ENCODE measurements at places on chromosomes 12 and 14. TPM values are rescaled to one million over a fixed set of nuclear protein-coding genes. Genes with fewer than 3 reads are reported as not detected.

Gene HAL
- total RNA-seq, result 0.89 TPM

- H3K36me3 ChIP-seq, result no peaks in the 10 kb centered on the region
- no peak overlapping the region for H3K4me3 ChIP-seq
- no peaks in the 10 kb centered on the region for H3K27me3 ChIP-seq
- no peaks in the 10 kb centered on the region for H3K4me1 ChIP-seq
- no peak overlapping the region for H3K27ac ChIP-seq
Measured at GRCh38 chr12:68876461-68876860, 56.5 kb downstream of the CPM start.

GRCh38 chr12:47302111-47302671 lies 222.4 kb upstream of the AMIGO2 start:
- H3K36me3 ChIP-seq, result no peaks in the 10 kb centered on the region
- no peaks in the 10 kb centered on the region for H3K27me3 ChIP-seq
- H3K27ac ChIP-seq, result no peak overlapping the region
- H3K4me1 ChIP-seq, result no peaks in the 10 kb centered on the region

GRCh38 chr12:132685400-132685799 lies 1.7 kb downstream of the POLE start:
- H3K4me3 ChIP-seq, result peak overlapping the region; percentile 4
- no peaks in the 10 kb centered on the region for H3K27me3 ChIP-seq
- peaks cover 25% of the 10 kb centered on the region for H3K4me1 ChIP-seq
- H3K27ac ChIP-seq, result no peak overlapping the region

DNA sequence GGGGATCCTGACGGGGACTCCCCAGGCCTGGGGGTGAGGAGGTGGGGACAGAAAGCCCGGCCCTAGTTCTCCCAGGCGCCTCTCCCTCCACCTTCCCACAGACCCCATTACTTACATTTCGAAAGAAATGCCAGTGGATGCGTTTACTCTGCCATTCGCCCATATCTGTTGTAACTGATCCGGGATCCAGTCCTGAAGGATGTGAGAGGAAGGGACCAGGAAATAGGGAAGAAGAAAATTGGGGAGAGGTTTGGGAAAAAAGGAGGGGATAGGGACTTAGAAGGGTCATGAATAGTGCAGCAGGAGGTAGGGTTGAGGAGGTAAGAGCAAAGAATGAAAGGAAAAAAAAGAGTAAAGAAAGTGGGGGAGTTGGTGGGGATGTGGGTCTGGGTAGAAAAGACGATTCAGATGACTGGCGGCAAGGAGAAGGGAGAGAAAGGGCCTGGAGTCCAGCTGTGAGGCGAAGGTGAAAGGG lies 1.1 kb downstream of the HOXC12 start:
- DNase-seq, result no peak
- H3K36me3 ChIP-seq, result no peaks in the 10 kb centered on the region
- no peak overlapping the region for H3K4me3 ChIP-seq
- peaks cover 94% of the 10 kb centered on the region for H3K27me3 ChIP-seq
- peaks cover 13% of the 10 kb centered on the region for H3K4me1 ChIP-seq

- H3K36me3 ChIP-seq, result no peaks in the 10 kb centered on the region
- H3K4me3 ChIP-seq, result no peak overlapping the region
- peak; percentile 41 for DNase-seq
Measured at GRCh38 chr14:20873370-20874177, 17.6 kb upstream of the RNASE3 start.

Gene PLCZ1
- not detected for total RNA-seq

DNA sequence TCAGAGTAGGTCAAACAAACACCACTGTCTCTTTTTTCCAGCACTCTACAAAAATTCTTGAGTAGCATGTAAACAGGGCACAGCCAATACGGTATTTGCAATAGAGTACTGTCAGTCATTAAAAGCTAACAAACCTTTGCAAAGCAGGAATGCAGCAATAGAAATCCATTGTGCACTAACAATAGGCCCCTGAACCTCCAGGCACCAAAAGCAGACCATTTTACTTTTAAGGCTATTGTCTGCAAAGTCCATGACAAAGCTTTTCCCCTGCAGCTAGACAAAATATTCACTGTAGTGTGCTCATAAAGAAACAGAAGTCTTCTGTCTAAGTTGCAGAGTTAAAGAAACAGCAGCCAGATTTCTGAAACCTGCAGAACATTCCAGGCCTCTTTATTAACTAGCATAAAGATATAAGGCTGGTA lies 191.9 kb downstream of the SOX5 start:
- peaks cover 19% of the 10 kb centered on the region for H3K4me1 ChIP-seq
- DNase-seq, result peak; percentile 81
- H3K4me3 ChIP-seq, result no peak overlapping the region
- peaks cover 4% of the 10 kb centered on the region for H3K36me3 ChIP-seq

DNA sequence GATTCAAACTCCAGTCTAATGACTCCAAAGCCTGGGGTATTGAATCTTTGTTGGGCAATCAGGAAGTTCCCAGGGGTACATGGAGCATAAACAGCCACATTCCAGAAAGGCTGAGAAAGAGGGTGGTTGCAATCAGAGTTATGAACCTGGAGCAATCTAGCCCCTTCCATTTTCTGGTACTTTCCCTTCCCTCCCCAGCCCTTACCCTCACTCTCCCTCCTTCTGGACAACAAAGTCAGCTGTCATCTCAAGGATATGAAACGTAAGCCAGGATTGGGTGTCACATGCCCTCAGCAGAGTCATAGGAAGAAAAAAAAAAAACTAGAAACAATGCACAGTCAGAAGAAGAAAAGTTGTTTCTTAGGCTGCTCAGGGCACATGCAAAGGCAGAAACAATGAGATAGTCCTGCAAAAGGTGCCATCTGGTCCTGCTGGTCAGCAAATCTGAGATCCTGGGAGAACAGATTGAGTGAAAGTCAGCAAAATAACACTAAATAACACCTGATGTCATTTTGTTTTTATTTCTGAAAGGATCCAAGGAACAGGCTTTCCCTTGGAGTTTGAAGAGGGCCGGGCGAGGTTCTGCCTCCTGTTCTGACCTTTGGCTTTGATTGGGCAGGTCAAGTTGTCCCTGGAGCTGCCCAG lies 27.1 kb downstream of the TMEM229B start:
- no peak overlapping the region for H3K4me3 ChIP-seq
- H3K27ac ChIP-seq, result no peak overlapping the region

- H3K4me3 ChIP-seq, result no peak overlapping the region
- H3K27me3 ChIP-seq, result no peaks in the 10 kb centered on the region
- H3K4me1 ChIP-seq, result no peaks in the 10 kb centered on the region
- no peak for DNase-seq
Measured at GRCh38 chr12:120754792-120755191, 29.2 kb downstream of the ACADS start.

DNA sequence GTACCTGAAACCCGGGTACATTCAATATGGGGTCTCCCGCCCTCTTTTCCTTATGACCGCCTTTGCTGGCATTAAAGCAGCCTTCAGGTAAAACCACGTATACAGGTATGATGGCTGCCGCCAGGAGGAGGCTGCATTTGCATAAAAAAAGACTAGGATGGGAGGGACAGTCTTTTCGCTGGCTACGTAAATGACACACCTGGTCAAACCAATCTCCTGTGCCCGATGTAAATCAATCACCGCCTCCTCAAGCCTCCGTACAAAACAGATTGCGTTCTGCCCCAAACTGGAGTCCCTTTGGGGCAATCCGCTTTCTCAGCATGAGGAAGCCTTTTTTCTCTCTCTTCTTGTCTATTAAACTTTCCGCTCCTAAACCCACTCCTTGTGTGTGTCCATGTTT lies 8.1 kb upstream of the ALDH1L2 start:
- H3K4me3 ChIP-seq, result no peak overlapping the region
- no peak overlapping the region for H3K27ac ChIP-seq
- H3K36me3 ChIP-seq, result no peaks in the 10 kb centered on the region

Gene GUCY2C
- not detected for total RNA-seq

- DNase-seq, result no peak
- H3K27ac ChIP-seq, result no peak overlapping the region
- peaks cover 30% of the 10 kb centered on the region for H3K4me1 ChIP-seq
- H3K36me3 ChIP-seq, result no peaks in the 10 kb centered on the region
- H3K27me3 ChIP-seq, result no peaks in the 10 kb centered on the region
- no peak overlapping the region for H3K4me3 ChIP-seq
Measured at GRCh38 chr14:106840991-106841390, 1314.6 kb downstream of the TMEM121 start.

DNA sequence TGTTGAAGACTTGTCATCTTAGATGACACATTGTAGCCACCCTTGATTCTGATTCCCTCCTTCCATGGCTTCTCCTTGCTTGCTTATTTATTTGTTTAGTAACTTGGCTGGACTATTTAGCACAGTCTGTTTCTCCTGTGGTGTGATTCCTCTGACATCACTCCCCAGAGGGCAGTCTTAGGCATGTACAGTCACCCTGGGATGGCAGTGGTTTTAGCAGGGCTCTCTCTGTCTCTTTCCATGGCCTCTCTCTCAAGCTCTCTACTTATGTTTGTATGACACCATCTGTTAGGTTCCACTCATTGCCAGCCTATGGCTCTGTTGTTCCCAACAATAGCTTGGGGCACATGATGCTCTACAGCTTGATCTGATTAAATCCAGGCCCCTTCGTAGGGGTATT lies 158.3 kb downstream of the ADGRD1 start:
- H3K36me3 ChIP-seq, result no peaks in the 10 kb centered on the region
- H3K4me3 ChIP-seq, result no peak overlapping the region
- DNase-seq, result no peak
- H3K4me1 ChIP-seq, result 0 out of 2 replicates have a peak, but pooled peaks cover 6% of the 10 kb centered on the region
- H3K27ac ChIP-seq, result no peak overlapping the region

- DNase-seq, result no peak
- peaks cover 7% of the 10 kb centered on the region for H3K36me3 ChIP-seq
- H3K27me3 ChIP-seq, result no peaks in the 10 kb centered on the region
- peaks cover 48% of the 10 kb centered on the region for H3K4me1 ChIP-seq
Measured at GRCh38 chr12:946631-947030, 2.9 kb downstream of the RAD52 start.

- DNase-seq, result no peak
- H3K36me3 ChIP-seq, result no peaks in the 10 kb centered on the region
- H3K27me3 ChIP-seq, result no peaks in the 10 kb centered on the region
Measured at GRCh38 chr14:63486738-63487137, 56.4 kb downstream of the PPP2R5E start.

Gene AHNAK2
- 0.15 TPM for total RNA-seq

Gene ASIC1
- total RNA-seq, result 0.24 TPM
